Activated CD8-positive, alpha-beta memory T cell treated with anti-CD3 and anti-CD28 coated beads for 36 hours (primary cell): ENCODE measurements at places on chromosomes 3 and 15. TPM values are rescaled to one million over a fixed set of nuclear protein-coding genes. Genes with fewer than 3 reads are reported as not detected.

ALPK3 gene
- total RNA-seq: 0.08 TPM

CD200 gene
- total RNA-seq: 29.0 TPM

TTLL13 gene
- total RNA-seq: 0.44 TPM

BBX gene
- total RNA-seq: 42.9 TPM

NEK11 gene
- total RNA-seq: 1.7 TPM

ACKR4 gene
- total RNA-seq: not detected

SKOR1 gene
- 0.06 TPM for total RNA-seq

TRPM1 gene
- not detected for total RNA-seq

PLA2G4B gene
- 4.1 TPM for total RNA-seq

DPPA4 gene
- 0.23 TPM for total RNA-seq

C3orf85 gene
- total RNA-seq: not detected

CDC25A gene
- 58.2 TPM for total RNA-seq

LRTM1 gene
- not detected for total RNA-seq

TMEM266 gene
- 0.40 TPM for total RNA-seq

SLC38A3 gene
- not detected for total RNA-seq

KY gene
- not detected for total RNA-seq

CCR4 gene
- 40.9 TPM for total RNA-seq

SAMMSON gene
- total RNA-seq: not detected

TJP1 gene
- not detected for total RNA-seq

PEX5L gene
- not detected for total RNA-seq

TNFSF10 gene
- total RNA-seq: 36.1 TPM

SLC12A1 gene
- not detected for total RNA-seq

SLC6A11 gene
- total RNA-seq: not detected

SPINK8 gene
- total RNA-seq: not detected

ARRDC4 gene
- total RNA-seq: 0.42 TPM

MORC1 gene
- not detected for total RNA-seq

ACVR2B gene
- 7.1 TPM for total RNA-seq

C15orf39 gene
- 35.1 TPM for total RNA-seq

GCSAM gene
- total RNA-seq: 4.3 TPM

ZNF80 gene
- total RNA-seq: 1.6 TPM

NME9 gene
- total RNA-seq: not detected

MAP1A gene
- 0.76 TPM for total RNA-seq

VWA5B2 gene
- not detected for total RNA-seq

PODXL2 gene
- total RNA-seq: 1.7 TPM

LEO1 gene
- 35.4 TPM for total RNA-seq

CD200R1 gene
- total RNA-seq: 2.6 TPM

GOLGA6L9 gene
- 1.7 TPM for total RNA-seq

SLC22A13 gene
- 0.36 TPM for total RNA-seq

CLEC3B gene
- total RNA-seq: not detected

DOCK3 gene
- total RNA-seq: 2.1 TPM

ATP10A gene
- 32.9 TPM for total RNA-seq
